ENCODE measurements at places on chromosomes 6 and 20.

DNA sequence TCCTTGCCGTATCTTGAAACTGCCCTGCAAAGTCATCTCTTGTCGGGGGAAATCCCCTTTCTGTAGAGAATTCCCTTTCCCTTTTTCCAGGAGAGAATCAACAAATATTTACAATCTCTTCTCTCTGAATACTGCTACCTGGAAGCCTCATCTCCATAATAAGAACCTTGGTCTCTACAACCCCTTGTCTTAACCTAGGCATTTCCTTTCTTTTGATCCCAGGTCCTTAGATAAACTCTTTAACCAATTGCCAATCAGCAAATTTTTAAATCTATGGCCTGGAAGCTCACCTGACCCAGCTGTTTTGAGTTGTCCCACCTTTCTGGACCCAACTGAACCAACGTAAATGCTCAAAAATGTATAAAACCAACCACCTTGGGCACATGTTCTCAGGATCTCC lies 30.6 kb upstream of the SEC63 start:
- DNase-seq: no peak

DNA sequence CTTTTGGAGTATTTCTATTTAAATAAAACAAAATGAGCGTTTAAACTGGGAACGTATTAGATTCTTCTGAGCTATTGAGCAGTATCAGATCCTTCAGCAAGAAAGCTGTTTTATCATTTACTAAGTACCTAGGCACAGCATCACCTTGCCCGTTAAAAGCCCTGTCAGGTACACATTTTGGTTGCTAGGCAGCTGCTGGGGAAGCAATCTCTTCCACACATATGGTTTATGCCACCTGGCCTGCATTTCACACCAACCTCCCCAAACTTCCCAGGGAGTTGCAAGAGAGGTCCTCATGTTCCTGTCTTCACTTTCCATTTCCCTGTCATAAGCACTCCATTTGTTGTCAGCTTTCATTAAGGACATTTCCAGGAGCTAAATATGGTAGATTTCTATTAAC lies 400.1 kb downstream of the PLCB1 start:
- no peak for DNase-seq

DNA sequence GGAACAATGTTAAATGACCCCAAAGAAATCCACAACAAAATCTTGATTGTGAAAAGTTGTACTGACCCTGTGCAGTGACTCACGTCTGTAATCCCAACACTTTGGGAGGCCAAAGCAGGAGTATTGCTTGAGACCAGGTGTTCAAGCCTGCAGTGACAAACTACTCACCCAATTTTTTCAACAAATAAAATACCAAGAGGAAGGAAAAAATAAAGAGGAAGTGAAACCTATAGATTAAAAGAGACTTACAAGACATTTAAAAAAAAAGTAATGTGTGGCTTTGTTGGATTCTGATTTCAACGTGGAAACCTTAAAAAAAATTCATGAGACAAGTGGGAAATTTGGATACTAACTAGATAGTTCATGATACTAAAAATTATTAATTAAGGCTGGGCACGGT lies 31.9 kb downstream of the GINS1 start:
- DNase-seq: no peak

- DNase-seq: no peak
These were observed 250.9 kb downstream of the HIVEP2 start for GRCh38 chr6:142694054-142694453.

GRCh38 chr20:33827634-33828325 lies 16.6 kb downstream of the CHMP4B start:
- no peak for DNase-seq

DNA sequence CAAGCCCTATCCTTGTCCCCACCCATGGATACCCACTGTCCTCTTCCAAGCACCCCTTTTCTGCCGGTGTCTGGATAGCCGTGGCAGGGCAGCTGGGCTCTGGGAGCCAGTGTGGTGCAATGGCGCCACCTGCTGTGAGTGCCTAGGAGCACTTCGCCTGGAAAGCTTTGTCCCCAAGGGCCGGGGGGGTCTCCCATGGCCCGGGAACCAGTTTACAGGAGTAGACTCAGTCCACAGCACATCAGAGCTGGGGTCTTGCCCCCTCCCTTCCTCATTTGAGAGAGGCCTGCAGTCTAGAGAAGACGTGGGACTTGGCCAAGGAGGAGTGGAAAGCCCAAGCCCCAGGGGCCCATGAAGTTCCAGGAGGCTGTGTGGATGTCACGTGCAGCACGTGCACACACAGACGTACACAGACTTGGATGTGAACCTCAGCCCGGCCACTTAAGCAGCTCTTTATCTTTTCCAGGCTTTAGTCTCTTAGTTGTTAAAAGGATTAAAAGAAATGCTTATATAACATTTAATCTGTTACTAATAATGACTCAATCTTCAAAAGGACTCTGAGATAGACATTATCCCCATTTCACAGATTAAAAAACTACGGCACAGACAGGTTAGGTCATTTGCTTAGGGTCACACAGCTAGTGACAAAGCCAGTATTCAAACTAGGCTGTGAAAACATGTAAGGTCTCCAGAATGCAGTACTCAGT lies 40.9 kb upstream of the CDH22 start:
- peak; percentile 80 for DNase-seq

DNA sequence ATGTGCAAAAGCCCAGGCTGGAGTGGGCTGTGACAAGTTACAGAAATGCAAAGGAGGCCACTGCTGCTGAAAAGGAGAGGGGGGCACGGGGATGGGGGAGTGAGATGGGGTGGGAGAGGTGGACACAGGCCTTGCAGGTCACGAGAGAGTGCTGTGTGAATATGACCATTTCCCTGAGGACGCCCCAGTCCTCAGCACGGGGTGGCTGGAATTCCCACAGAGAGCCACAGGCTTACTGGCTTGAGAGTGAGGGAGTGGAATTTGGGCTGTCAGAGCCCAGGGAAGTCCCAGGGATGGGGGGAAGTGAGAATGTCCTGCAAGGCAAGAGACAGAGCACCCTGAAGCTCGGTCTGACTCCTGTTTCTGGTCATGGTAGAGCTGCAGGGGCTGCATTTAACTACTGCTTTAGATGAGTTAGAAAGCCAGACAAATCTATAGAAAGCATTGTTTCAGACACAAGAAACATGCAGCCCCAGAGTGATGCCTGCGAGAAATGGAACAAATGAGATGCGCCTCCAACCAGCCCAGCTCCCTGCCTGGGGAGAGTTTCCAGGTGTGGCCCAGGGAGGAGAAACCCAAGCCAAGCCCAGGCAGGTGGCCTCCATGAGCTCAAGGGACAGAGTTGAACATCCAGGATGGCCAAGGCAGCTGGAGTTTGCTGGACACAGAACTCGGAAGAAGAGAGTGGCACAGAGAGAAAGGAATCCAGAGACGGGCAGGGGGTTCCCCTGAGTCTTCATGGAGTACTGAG lies 30.5 kb downstream of the NPEPL1 start:
- DNase-seq: no peak

DNA sequence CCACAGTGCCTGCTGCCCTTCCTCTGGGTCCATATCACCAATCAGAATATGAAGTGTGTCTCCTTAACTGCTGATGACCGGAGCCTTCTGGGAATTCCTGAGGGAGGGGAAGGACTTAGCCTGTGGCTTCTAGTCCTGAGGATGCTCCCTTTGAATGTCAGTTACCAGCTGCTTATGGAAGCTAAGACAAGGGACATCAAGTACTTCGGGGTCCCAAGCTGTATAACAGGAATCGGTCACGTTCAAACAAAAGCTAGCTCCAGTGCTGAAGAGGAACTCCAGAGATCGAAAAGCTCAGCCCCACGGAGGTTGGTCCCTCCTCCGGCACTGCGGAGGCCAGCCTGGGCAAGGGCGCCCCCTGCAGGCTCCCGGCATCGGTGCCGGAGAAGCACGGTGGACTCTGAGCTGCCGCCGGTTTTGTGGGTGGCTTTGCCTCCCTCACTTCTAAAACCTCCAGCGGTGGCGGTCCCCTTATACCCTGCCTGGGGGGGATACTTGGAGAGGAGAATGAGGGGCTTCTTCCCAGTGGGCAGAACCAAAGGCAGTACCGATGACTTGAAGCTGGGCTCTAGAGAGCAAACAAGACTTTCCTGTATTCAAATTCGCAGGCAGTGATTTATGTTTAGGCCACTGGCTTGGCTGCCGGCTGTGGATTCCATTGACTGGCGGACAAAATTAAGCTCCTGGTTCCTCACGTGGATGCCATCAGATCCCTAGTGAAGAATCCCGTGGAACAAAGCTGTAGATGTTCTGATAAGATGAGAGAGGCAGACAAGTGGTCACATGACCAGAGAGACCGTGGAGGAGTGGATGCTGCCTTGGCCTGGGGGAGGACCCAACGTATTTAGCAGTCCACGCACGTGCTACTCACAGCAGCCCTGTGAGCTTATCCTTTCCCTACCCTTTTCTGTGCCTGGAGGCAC lies 16.2 kb upstream of the UBR2 start:
- DNase-seq: peak; percentile 73

DNA sequence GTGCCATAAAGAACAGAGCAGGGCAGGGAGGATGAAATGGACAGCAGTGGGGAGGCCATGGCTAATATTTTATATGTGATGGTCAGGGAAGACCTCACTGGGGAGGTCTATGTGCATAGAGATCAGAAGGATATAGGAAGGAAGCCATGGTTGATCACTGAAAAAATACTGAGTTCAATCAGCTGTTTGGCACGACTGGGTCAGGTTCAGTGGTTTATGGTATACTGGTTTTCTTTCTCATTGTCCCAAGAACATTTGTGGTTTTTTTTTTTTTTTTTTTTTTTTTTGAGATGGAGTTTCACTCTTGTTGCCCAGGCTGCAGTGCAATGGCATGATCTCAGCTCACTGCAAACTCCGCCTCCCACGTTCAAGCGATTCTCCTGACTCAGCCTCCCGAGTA lies 78.3 kb upstream of the TIAM2 start:
- DNase-seq: no peak

- DNase-seq: no peak
These were observed 319.6 kb downstream of the CDKAL1 start for GRCh38 chr6:20853828-20854227.

DNA sequence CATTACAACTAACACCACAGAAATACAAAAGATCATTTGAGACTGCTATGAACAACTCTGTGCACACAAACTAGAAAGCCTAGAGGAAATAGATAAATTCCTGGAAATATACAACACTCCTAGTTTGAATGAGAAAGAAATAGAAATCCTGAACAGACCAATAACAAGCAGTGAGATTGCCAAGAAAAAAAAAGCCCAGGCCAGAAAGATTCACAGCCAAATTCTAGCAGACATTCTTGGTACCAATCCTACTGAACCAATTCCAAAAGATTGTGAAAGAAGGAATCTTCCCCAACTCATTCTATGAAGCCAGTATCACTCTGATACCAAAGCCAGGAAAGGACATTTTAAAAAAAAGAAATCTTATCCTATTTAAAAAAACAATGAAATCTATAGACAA lies 7.0 kb upstream of the CDK19 start:
- DNase-seq: no peak

- DNase-seq: no peak
These were observed 481.9 kb downstream of the TBC1D32 start for GRCh38 chr6:120852293-120852849.

DNA sequence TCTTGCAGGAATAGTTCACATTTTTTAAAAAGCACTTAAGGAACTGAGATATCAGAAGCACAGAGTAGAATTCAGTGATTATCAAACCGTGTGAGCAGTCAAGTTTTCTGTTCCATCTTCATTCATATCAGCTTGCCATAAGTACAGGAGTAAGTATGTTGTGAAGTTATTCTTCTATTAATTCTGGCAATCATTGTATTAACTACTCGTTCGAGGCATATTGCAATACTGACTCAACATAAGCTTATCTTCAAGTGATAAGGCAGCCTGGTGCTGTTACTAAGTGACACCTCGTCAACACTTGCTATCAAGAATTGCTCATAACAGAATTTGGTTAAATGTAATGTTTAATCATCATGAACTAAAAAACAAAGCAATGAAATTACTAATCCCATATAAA lies 75.7 kb upstream of the SNX9 start:
- DNase-seq: no peak

All from HuH-7.5 (cell line).